ENCODE measurements at places on chromosomes 3 and 15.

DNA sequence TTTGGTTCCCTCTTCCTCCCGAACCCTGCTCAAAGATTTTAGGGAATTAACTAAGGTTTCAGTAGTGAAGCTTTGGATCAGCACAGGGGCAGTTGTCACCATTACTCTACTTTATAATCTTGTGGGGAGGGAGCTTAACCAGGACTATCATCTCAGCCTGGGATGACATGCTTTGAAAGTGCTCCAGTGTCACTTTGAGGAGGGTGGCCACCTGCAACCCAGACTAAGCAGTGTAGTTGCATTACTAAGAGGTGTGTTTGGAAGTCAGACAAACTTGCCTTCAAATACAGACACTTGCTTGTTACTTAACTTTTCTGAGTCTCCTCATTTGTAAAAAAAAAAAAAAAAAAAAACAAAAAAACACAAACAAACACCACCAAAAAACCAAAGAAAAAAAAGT lies 340.3 kb upstream of the TBL1XR1 start:
- DNase-seq, result no peak

DNA sequence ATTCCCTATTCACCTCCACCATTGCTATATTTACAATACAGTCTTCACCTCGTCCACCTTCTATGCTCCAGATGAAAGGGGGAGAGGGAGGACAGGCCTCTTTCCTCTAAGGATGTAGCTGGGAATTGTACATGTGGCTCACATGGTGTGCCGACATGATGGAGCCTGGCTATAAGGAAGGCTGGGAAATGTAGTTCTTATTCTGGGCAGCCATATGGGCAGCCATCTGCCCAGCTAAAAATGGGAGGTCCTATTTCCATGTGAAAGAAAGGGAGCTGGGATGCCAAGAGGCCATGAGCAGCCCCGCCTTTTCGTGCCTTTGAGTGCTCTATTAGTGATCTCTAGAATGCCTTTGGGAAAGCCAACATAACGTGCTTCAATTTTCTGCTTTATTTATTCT lies 27.1 kb upstream of the MGLL start:
- no peak for DNase-seq

GRCh38 chr15:96494505-96494904 lies 164.0 kb downstream of the NR2F2 start:
- DNase-seq, result no peak

- peak; percentile 60 for DNase-seq
Measured at GRCh38 chr3:119294696-119295671, 801 bp downstream of the ARHGAP31 start.

- no peak for DNase-seq
Measured at GRCh38 chr3:73653877-73654276, 29.1 kb upstream of the PDZRN3 start.

- no peak for DNase-seq
Measured at GRCh38 chr15:52204657-52205056, 13.5 kb upstream of the GNB5 start.

DNA sequence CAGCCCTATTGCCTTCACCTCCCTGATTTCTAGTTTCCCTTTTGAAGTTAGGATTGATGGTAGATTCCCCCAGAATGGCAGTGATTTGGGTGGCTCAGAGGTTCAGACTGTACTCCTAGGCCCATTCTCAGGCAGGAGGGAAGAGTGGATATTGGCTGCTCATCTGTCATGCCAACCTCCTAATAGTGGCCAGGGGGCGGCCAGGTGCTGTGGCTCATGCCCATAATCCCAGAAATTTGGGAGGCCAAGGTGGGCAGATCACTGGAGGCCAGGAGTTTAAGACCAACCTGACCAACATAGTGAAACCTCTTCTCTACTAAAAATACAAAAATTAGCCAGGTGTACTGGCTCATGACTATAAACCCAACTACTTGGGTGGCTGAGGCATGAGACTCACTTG lies 11.3 kb downstream of the RRP9 start:
- no peak for DNase-seq

DNA sequence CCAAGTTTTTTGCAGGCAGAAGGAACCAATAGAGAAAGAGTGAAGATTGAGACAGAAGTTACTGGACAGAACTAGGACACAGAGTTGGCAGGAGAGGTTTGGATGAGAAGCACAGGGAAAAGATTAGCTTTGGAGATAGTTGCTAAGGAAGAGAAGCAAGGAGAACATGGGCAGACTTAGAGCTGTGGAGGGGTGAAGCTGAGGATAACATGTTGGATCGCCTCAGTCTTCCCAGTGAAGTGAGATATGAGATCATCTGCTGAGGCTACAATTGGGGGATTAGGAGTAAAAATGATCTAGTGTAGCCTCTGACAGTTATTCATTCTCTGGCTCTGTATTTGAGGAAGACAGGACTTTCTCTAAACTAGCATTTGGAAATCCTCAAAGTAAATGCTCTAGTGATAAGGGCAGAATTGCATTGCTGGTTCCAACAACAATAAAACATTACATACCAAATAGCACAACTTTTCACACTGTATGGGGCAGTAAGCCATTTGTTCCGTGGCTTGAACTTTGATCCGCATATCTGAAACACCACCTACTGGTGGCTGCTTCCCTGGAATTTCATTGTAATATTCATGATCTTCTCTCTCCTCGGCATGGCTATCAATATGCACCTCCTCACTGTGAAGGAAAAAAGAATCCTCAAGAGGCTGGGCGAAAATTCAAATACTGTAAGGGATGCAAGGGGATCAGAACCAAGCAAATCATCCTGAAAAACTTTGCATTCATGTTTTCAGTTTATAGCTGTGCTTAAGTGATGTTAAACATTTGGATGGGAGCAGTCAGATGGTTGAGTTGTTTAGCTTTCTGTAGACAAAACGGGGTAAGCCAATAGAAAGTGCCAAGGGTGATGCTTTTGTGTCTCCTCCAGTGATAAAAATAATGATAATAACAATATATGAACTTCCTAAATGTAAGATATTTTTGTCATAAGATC lies 22.2 kb upstream of the EID1 start:
- DNase-seq, result no peak

GRCh38 chr3:10389339-10389738 lies 68.4 kb upstream of the SEC13 start:
- no peak for DNase-seq

DNA sequence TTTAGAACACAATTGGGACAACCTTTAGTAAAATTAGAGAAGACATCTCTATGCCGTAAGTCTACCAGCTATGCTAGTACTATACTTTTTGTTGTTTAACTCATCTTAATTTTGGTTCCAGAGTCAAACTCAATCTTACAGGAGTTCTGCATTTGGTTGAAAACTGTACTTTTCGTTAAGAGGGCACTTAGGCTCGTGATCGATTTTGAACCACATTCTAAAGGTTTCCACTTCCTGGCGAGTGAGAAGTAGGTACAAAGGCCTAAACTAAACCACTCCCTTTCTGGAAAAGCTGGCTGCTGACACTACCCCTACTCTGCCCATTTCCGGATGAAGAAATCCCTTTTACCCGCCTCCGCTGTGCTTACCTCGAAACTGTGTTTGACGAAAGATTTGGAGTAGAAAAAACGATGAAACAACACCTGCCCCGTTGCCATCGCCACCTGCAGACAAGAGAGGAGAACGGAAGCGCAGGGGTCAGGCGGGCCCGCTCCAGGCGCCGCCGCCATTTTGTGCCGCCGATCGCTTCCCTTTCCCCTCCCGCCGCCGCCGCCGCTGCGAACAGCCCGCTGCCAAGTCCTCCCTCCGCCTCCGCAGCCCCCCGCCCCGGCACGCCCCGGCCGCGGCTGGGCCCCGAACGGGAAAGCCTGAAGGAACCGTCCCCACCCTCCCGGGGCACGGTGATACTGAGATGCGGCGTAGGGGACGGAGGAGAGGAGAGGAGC lies 748 bp downstream of the CCNL1 start:
- DNase-seq, result peak; percentile 83

DNA sequence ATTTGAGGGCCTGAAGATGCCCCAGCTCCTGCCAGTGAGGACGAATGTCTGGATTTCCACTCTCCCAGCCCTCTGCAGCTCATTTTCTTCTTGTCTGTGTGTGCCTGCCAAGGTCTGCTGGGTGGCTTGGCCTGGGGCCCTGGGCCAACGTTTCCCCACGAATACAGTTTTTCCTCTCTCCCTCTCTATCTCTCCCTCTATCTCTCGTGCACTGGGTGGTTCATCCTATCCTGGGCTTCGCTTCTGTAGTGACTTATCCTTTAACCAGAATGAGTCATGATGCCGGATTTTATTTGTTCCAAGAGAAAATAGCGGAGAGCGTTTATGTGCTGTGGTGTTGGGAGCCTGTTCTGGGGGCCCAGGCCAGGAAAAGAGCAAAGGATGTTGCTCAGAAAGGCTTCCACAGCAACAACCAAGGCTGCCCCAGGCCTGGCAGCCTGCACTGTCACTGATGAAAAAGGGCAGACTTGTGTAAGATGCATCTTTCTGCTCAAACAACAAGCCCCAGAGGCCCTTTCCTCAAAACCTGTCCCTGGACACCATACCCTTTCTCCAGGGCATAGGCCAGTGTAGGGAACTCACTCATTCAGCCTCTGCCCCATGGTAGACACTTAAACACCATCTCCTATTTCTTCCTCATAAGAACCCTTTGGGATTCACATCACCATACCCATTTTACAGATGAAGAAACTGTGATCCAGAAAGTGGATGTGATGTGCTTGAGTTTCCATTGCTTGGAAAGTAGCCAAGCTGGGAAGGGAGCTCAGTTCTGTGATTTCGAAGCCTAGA lies 47.3 kb downstream of the ITGA11 start:
- DNase-seq, result no peak

DNA sequence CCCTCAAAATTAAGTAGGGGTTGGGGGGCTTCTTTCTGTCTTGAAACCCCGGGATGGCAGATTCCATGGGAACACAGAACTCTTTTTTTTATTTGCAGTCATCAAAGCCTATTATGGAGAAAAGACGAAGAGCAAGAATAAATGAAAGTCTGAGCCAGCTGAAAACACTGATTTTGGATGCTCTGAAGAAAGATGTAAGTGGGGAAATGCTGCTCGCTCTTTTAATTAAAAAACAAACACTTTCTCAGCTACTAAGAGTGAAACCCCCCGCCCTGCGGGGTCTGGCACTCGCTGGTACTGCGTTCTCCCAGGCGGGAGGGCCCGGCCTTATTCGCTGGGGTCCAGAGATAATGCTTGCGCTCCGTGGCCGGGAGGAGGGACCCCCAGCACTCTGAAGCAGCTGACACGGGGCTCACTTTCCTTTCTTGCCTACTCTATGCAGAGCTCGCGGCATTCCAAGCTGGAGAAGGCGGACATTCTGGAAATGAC lies 615 bp downstream of the HES1 start:
- DNase-seq, result no peak

DNA sequence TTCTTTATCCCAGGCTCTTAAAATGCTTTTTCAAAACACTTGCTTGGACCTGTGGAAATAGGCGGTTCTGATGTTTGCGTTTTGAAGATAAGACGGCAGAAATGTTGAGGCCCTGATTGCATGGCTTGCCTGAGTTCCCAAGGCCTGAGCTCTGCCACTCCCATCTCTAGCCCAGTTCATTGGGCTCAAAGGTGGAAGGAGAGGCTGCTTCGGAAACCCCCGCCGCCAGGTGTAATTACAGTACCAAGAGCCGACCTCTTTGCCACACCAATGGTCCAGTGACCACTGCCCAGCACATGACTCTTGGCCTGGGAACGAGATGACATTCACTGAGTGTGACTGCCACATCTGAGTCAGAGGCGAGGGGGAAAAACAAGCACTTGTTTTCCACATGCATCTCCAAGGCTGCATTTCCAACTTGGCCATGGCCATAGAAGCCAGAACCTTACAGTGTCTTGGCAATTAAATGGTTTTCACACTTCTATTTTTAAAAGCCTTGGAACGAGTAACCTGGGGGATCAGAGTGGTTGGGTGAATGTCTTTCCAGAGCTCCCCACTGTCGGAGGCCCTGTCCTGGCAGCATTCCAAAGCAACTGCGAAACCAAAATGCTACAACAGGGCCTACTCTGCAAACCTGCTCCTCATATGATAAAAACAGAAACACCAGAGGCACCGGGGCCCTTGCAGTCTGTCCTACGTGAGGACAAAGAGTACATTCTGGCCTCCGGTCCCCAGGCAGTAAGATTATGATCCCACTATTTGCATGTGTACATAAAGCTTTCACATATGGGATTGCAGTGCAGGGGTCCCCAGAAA lies 63.8 kb upstream of the CGNL1 start:
- no peak for DNase-seq

- peak; percentile 35 for DNase-seq
Measured at GRCh38 chr3:130539005-130539404, 22.0 kb downstream of the COL6A6 start.

GRCh38 chr3:2765002-2765579 lies 345.1 kb downstream of the IL5RA start:
- no peak for DNase-seq

- no peak for DNase-seq
Measured at GRCh38 chr3:132911741-132912415, 126.3 kb upstream of the TMEM108 start.

DNA sequence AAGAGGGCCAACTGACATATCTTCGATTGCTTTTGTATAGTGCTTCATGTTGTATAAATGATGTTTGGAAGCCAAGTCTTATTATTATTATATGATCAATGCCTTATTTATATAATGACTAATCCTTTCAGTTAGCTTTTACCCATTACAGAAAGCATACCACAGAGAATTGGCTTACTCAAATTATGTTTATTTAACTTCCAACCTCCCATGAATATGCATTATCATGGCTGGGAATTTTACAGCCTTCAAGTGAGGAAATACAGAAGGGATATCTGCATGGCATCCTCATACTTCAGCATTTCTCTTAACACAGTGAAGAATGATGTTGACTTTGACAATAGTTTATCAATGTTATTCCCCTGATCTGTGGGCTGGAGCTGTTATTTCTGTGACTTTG lies 225.9 kb upstream of the GAP43 start:
- no peak for DNase-seq

DNA sequence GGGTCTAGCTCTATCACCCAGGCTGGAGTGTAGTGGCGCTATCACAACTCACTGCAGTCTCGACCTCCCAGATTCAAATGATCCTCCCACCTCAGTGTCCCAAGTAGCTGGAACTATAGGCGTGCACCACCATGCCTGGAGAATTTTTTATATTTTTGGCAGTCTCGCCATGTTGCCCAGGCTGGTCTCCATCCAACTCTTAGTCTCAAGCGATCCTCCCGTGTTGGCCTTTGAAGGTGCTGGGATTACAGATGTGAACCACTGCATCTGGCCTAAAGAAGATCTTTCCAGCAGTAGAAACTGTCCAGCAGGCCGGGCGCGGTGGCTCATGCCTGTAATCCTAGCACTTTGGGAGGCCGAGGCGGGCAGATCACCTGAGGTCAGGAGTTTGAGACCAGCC lies 55.2 kb upstream of the NR2C2 start:
- no peak for DNase-seq

DNA sequence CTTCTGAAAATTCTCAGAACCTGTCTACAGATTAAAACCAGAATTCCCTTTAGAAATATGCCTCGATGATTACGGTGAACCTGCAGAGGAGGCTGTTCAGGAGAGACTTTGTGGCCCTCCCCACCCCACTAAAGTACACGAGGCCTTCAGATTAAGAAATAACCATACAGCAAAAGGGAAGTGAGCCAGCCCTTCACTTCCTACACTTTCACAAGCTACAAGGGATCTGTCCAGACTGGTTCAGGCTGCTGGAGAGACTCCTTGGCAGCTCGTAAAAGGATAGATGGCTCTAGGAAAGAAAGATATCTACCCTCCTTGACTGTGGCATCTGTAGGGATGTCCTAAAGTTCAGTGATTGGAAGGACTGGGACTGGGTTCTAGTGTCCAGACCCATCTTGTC lies 102.6 kb downstream of the ALDH1A2 start:
- no peak for DNase-seq
